ENCODE measurements at places on chromosomes 11 and 22.

GRCh38 chr11:128235426-128235825, 351.9 kb downstream of the ETS1 start:
- peak; percentile 9 for DNase-seq

DNA sequence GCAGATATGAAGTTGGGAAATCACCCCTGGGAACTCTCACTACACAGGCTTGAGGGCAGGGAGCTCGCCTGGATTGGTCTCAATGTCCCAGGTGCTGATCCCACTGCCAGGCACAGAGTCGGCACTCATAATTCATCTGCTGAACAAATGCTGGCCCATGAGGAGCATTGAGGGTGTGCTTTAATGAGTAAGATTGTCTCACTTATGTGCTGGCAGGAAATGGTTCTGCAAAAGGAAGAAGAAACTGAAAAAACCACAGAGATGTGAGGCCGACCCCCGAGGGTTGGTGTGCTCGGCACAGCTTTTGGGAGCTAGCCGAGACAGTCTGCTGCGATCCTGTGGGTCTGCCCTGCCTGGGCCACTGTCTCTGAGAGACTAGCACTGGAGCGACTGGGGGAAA, 9.4 kb downstream of the PLAAT2 start:
- DNase-seq: no peak

DNA sequence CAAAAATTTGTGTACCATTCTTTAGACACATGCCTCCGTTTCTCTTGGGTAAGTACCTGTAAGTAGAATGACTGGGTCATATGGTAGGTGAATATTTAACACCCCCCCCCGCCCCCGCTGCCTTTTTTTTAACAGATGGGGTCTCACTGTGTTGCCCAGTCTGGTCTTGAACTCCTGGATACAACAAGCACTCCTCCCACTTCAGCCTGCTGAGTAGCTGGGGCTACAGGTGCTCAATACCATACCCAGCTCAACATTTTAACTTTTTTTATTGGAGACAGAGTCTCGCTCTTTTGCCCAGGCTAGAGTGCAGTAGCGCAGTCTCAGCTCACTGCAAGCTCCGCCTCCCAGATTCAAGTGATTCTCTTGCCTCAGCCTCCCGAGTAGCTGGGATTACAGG, 32.5 kb downstream of the CECR2 start:
- DNase-seq: no peak

DNA sequence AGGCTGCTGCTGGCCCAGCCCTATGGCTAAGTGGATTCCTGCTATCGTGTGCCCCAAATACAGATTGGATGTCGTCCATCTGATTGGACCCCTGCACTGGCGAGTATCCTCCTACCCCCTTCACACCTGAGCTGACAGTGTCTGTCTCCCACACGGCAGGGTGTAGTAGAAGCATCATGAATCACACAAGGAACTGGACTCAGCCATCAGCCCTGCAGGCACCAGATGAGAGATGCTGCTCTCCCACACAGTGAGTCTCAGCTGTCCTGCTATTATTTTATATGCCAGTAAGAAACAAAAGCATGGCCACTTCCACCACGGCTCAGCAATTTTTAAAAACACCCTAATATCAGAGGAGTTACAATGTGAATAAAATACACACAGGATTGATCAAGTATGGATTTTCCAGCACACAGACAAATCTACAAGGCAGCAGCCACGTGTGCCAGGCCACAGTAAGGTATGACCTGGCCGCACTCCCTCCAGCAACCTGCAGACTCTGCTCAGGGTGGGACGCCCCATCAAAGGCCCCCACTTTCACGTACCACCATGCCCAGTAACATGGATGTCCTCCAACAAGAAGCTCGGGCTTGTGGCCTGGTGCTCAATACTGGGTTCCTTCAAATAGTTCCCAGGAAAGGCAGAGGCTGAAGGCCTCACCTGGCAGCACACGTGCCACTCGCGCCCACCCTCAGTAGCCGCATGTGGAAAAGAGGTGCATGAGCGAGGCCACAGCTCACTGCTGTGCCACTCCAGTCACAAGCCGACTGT, 16.4 kb upstream of the SLC25A1 start:
- no peak for DNase-seq

DNA sequence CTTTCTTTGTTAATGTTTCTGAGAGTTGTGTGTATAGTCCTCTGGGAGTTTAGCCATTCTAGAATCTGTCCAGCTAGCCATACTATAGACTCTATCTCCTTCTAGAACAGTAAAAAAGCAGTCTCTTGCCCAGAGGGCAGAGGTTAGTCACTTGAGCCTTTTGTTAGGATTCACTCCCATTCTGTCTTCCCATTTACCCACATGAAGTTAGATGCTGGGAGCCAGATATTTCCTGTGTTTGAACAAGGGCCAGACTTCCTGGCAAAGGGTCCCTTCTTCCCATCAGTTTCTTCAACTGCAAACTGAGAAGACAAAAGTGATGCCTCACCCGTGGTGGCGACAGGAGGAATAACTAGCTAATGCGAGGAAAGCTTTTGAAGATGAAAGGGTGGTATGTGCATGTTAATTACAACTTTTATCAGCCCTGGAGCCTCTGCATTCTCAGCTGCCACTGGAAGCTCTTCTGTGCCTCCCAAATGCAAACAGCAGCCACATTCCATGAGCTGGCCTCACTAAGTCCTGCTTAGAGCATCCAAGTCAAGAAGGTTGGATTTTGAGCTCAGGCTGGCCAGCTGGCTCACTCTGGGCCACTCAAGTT, 12.8 kb downstream of the CD44 start:
- DNase-seq: no peak

DNA sequence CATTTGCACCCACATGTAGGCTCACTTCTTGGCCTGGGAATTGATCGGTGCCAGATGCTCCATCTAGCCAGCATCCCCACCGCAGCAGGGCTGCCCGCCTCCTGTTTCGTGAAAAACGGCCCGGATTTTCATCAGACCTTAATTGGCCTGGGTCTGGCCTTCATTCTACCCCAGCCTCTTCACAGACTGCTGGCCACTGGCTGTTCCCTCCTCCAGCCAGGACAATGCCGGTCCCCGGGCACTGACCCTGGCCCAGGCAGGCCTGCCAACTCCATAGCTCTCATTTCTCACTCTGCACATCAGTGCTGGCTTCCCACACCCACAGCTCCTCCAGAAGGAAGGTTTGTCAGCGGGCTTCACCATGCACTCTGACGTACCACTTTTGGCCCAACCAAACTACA, 27.9 kb downstream of the TIMP3 start:
- DNase-seq: no peak

DNA sequence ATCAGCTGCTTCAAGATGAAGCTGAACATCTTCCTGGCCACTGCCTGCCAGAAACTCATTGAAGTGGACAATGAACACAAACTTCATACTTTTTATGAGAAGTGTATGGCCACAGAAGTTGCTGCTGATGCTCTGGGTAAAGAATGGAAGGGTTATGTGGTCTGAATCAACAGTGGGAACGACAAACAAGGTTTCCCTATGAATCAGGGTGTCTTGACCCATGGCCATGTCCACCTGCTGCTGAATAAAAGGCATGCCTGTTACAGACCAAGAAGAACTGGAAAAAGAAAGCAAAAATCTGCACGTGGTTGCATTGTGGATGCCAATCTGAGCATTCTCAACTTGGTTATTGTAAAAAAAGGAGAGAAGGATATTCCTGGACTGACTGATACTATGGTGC, 22.2 kb upstream of the BIRC3 start:
- DNase-seq: no peak

- no peak for DNase-seq
Observed at GRCh38 chr11:12210200-12210599, 99.8 kb downstream of the MICAL2 start.

GRCh38 chr11:2802389-2803185, 83.0 kb downstream of the CDKN1C start:
- no peak for DNase-seq

DNA sequence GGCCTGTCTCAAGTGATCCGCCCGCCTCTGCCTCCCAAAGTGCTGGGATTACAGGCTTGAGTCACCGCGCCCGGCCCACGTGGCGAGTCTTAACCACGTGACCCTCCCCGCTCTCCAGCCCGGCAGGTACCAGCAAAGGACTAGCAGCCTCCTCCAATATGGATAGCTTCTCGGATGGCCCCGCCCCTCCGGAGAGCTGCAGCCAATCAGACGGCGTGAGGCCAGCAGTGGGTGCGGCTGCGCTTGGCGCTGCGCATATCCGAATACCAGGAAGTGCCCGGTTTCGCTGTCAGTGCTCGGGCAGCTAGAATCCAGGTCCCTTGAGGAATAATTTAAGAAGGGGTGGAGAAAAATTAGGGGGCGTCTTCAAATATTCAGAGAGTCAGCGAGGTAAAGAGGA, 14.7 kb upstream of the PISD start:
- no peak for DNase-seq

- no peak for DNase-seq
Observed at GRCh38 chr11:129143335-129143734, 48.8 kb downstream of the ARHGAP32 start.

- no peak for DNase-seq
Observed at GRCh38 chr11:111231836-111232235, 13.7 kb upstream of the POU2AF2 start.

DNA sequence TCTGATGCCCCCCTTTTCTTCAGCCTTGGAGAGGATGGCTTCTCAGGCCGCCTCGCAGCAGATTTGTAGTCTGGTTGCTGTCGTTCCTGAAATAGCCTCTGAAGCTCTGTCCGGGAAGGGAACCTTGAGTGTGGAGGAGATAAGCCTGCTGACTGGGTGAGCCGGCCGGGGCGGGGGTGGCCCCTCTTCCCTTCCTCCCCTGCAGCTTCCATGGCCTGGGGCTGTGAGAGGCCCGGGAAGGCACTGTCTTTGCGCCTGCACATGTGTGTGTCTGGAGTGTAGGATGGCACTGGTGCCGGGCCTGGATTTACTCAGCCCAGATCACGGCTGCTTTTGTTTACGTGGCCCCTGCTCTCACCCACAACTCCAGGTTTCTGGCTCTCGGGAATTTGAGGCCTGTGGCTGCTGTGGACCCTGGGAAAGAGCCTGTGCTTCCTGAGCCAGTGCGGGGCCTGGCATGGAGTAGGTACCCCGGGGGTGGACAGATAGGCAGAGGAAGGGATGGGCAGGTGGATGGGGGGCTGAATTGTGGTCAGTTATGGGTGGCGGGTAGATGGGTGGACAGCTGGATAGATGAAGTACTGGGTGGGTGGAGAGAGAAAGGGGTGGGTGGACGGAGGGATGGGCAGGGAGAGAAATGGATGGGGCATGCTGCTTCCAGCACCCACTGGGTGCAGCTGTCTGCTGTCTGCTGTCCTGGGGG, 16.6 kb downstream of the KCNQ1 start:
- DNase-seq: no peak

GRCh38 chr11:115169251-115169650, 335.0 kb downstream of the CADM1 start:
- DNase-seq: no peak

GRCh38 chr11:24383137-24383536, 113.7 kb upstream of the LUZP2 start:
- DNase-seq: no peak

DNA sequence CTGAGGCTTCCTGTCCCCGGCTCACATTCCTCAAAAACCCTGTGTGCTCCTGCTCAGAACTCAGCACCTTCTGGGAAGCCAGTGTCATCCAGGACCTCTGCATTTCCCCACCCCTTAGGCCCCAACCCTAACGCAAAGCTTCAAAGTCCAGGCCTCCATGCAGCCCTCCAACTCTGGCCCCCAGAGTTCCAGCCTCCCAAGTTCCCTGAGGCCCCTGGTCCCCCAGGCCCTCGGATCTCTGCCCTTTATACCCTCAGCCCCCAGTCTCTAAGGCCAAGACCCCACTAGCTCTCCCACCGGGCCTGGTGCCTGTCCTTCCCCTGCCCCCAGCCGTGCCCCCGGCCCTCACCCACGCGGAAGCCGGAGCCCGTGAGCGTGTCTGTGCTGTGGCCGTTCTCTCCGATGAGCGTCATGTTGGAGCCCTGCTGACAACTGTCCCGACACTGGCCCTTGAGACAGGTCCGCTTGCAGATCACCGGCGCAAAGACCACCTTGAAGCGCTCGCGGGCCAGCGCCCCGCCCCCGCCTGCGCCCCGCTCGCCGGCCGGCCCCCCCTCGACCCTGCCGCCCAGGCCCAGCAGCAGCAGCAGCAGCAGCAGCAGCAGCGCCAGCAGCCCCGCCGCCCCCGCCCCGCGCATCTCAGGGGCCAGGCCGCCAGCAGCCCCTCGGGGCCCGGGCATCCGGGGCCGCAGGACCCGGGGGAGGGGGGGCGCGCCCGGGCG, 718 bp downstream of the LTBP3 start:
- DNase-seq: no peak

- no peak for DNase-seq
Observed at GRCh38 chr11:48017105-48017830, 36.9 kb downstream of the PTPRJ start.

- DNase-seq: no peak
Observed at GRCh38 chr22:19146215-19146968, 1.9 kb upstream of the ESS2 start.

All from NCI-H748 treated with DMSO at 0.1 percent for 48 hours (cell line).